A549 treated with Hydrocortisone at 1 μM for 4 hours (cell line): ENCODE measurements at places on chromosomes 12 and 14. TPM values are rescaled to one million over a fixed set of nuclear protein-coding genes. Genes with fewer than 3 reads are reported as not detected.

Gene HVCN1
- 0.39 to 0.91 TPM (median 0.62 TPM) in 5 replicates for total RNA-seq

Gene CDH24
- 3.2 to 4.5 TPM (median 4.3 TPM) in 5 replicates for total RNA-seq

Gene HHIPL1
- total RNA-seq: 0.16 to 0.24 TPM (median 0.20 TPM) in 5 replicates

Gene CRIP1
- total RNA-seq: 1,531 to 1,939 TPM (median 1,820 TPM) in 5 replicates

Gene NYNRIN
- total RNA-seq: 0.22 to 0.50 TPM (median 0.36 TPM) in 5 replicates

Gene VRTN
- total RNA-seq: 0.03 TPM in 1 of 5 replicates, not detected in the others

Gene NGB
- total RNA-seq: not detected in 5 replicates

Gene TIMELESS
- total RNA-seq: 33.4 to 38.2 TPM (median 36.3 TPM) in 5 replicates

Gene SLC5A8
- total RNA-seq: not detected in 5 replicates

Gene SLC15A4
- total RNA-seq: 20.5 to 27.7 TPM (median 24.8 TPM) in 5 replicates

Gene EFS
- total RNA-seq: not detected in 5 replicates

Gene CCDC60
- total RNA-seq: not detected in 5 replicates

Gene HOTAIR
- 0.13 to 0.48 TPM (median 0.17 TPM) in 5 replicates for total RNA-seq

Gene SLCO1B1
- 0.39 to 0.63 TPM (median 0.41 TPM) in 5 replicates for total RNA-seq

Gene DPPA3
- not detected in 5 replicates for total RNA-seq

Gene ADAM21
- total RNA-seq: 0.03 TPM in 2 of 5 replicates, not detected in the others

Gene LGR5
- 0.02 TPM in 1 of 5 replicates, not detected in the others for total RNA-seq

Gene MGST1
- total RNA-seq: 754 to 809 TPM (median 790 TPM) in 5 replicates

Gene CCDC197
- not detected in 5 replicates for total RNA-seq

Gene NTF3
- total RNA-seq: not detected in 5 replicates

Gene ACSM4
- total RNA-seq: not detected in 5 replicates

Gene CATSPERB
- not detected in 5 replicates for total RNA-seq

Gene DTX3
- 16.2 to 18.9 TPM (median 18.6 TPM) in 5 replicates for total RNA-seq

Gene CERS5
- total RNA-seq: 25.7 to 30.9 TPM (median 27.5 TPM) in 5 replicates

Gene SPIC
- not detected in 5 replicates for total RNA-seq

Gene SYCP3
- total RNA-seq: 0.18 TPM in 1 of 5 replicates, not detected in the others

Gene GPRC5D
- total RNA-seq: not detected in 5 replicates

Gene OAS2
- 0.11 to 0.22 TPM (median 0.15 TPM) in 5 replicates for total RNA-seq

Gene SLC25A47
- not detected in 5 replicates for total RNA-seq

Gene JPH4
- total RNA-seq: 0.06 to 0.10 TPM (median 0.08 TPM) in 5 replicates

Gene FERMT2
- total RNA-seq: 33.9 to 54.9 TPM (median 44.3 TPM) in 5 replicates

Gene SERPINA10
- 0.05 TPM in 1 of 5 replicates, not detected in the others for total RNA-seq

Gene PPFIA2
- not detected in 5 replicates for total RNA-seq

Gene REP15
- total RNA-seq: 0.18 to 0.63 TPM (median 0.35 TPM) in 5 replicates
